Left renal pelvis (tissue), 4 donors: ENCODE measurements at places on chromosomes 4 and X. TPM values are rescaled to one million over a fixed set of nuclear protein-coding genes. Genes with fewer than 3 reads are reported as not detected.

The TDO2 gene
- polyA plus RNA-seq = 3.0 TPM

The PRDM5 gene
- 14.5 TPM for polyA plus RNA-seq

The GRPR gene
- 0.27 TPM for polyA plus RNA-seq

The CDS1 gene
- 3.2 TPM for polyA plus RNA-seq

The BTC gene
- 3.4 TPM for polyA plus RNA-seq

The MFAP3L gene
- polyA plus RNA-seq = 23.6 TPM

The AWAT1 gene
- polyA plus RNA-seq = not detected

The SERPINA7 gene
- 0.18 TPM for polyA plus RNA-seq

The INTU gene
- polyA plus RNA-seq = 19.9 TPM

The RNF212 gene
- polyA plus RNA-seq = 19.2 TPM

The GSTCD gene
- polyA plus RNA-seq = 11.2 TPM

The AKAP14 gene
- polyA plus RNA-seq = 0.42 TPM

The MORC4 gene
- polyA plus RNA-seq = 23.0 TPM

The ZDHHC15 gene
- 9.6 TPM for polyA plus RNA-seq

The LGI2 gene
- 31.5 TPM for polyA plus RNA-seq

The PRR32 gene
- not detected for polyA plus RNA-seq

The PCDH10 gene
- polyA plus RNA-seq = 5.0 TPM

The OPRPN gene
- not detected for polyA plus RNA-seq

The ZCCHC18 gene
- polyA plus RNA-seq = 7.1 TPM

DNA sequence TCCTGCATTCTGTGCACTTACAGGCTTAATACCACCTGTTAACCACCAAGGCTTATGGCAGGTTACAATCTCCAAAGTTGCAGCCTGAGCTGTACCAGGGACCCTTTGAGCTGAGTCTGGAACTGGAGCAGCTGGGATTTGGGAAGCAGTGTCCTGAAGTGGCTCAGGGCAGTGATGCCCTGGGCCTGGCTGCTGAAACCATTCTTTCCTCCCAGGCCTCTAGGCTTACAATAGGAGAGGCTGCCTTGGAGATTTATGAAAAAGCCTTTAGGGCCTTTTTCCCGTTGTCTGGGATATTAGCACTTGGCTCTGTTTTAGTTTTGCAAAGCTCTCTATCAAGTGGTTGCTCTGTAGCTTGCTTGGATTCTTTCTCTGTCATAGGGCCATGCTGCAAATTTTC lies 154.3 kb upstream of the CASK start:
- DNase-seq = no peak

DNA sequence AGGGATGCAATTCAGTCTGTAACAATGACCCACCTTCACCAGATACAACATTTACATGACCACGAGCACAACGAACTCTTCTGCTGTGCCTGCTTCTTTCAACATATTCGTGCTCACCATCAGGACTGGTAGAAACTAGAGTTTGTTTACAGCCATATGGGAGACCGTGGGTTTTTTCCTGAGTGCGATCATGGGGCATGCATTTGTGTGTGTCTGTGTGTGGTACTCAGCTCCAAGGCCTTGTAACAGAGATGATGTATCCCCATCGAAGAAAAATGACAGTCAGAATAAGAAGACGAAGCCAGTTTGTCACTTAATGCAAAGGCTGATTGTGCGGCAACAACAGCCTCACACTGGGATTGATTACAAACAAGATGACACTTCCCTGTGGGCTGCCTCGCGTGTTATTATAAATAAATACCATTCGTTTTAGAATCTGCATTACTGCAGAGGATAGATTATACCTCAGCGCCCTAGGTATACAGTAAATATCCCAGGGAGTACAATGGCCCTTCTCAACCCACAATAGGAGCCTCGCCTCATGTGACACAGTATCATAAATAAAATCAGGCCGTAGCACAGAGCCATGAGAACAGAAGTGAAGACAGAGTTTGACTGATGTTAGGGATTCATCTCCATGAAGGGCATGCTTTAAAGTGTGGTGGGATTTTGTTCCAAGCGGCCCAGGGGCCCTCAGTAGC lies 97.3 kb upstream of the NOCT start:
- DNase-seq = no peak

- DNase-seq = no peak
These were observed 370.8 kb downstream of the GPM6A start for GRCh38 chr4:175441256-175441655.

DNA sequence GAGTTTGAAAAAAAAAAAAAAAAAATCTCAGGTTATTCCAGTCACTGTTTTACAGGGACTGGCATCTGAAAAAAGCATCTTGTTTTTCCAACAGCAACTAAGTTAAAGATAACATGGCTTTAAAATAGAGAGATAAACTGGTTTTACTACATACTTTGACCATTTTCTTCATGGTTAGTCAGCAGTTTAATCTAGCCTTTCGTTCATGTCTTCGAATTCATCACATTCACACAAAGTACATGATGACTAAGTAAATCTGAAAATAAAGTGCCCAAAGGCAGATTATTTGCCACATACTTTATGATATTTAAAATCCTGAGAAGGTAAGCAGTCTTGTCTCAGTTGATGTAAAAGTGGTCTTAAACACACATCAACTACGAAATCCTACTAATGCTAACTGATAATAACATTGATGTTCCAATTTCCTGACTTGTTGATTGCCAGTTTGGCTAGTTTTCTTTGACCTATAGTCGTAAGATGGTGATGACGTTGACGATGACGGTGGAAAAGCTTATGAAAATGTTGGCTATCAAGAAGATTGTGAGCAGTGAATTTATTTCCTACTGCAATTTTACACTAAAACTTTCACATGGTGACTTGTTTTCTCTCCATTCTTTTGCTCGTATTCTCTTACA lies 540.5 kb upstream of the BOD1L1 start:
- no peak for DNase-seq

GRCh38 chr4:180696460-180697092 lies 1546.6 kb upstream of the TENM3 start:
- no peak for DNase-seq

DNA sequence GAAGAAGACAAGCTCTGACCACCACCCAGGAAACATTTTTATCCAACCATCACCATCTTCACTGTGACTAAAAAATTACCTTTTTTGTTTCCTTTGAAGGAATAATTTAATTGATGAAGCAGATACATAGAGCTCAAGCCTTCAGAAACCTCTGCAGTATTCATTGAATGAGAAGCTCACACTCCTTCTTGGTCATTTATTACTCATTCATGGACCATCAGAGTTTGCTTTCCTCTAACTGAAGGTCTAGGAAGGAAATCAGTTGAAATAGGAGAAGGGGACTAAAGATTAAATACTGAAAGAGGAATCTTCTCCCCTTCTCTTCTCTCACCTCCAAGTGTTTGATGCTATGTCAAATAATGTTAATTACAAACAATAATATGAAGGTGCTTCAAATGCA lies 290.6 kb upstream of the KLF3 start:
- no peak for DNase-seq

DNA sequence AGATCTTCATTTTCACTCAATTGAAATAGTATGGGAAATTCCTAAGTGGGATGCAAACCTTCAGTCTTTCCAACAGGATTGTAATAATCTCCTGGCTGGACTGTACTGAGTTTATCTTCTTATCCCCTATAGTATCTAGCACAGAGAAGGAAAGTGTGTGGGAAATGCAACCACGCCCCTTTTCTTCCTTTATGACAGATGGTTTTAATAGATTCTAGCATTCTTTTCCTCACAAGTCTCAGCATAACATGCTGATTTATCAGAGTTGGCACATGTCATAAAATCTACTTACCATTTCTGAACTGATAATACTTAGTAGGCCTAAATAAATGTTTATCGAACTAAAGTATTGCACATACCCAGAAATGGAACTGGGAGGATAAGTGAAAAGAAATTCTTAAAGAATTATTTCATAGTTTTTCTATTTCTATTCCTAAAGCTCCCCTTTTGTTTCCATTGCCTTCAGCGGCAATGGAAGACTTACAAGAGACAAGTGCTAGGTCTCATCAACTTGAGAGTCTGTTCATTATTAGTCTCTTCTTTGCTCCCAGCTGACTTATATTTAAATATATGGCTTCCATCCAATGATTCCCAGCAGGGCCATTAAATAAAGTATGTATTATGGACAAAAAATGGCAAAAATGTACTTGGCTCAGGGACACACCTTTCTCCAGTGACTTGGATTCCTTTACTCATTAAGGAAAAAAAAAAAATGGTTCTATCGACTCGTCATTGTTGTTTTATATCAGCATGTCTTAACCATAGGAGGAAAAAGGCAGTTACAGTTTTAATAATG lies 484.5 kb downstream of the IL1RAPL1 start:
- DNase-seq = no peak

GRCh38 chrX:12494400-12495138 lies 296.6 kb upstream of the PRPS2 start:
- DNase-seq = no peak

DNA sequence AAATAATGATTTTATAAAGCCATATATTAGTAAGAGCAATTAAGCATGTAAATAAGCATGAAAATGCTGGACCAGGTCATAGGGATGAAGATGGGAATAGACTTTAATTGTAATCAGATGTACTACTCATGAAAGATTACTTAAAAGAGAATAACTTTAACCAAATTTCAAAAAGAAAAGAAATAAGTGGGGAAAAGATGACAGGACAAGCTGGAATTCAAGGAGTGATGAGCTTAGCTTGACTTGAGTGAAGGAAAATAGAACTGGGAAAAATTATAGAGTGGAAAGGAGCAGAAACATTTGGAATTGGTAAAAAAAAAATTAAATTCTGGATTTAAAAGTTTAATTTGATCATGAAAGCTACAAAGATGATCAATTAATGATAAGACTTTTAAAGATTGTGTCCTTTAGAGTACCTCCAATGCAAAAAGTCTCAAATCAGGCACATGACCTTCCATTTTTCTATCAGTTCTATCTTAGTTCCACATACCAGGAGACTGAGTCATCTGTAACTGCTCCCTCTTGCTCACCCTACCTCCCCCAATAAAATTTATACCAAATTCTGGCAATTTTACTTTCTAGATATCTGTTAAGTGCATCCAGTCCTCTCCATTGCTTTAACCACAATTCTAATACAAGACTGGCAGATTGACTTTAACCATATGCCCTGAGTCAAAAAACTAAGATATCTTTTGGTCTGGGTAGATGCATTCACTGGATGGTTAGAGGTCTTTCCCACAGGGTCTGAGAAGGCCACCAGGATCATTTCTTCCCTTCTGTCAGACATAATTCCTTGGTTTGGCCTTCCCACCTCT lies 56.4 kb upstream of the SLIT2 start:
- no peak for DNase-seq

GRCh38 chr4:107278791-107279483 lies 242.8 kb upstream of the DKK2 start:
- no peak for DNase-seq

DNA sequence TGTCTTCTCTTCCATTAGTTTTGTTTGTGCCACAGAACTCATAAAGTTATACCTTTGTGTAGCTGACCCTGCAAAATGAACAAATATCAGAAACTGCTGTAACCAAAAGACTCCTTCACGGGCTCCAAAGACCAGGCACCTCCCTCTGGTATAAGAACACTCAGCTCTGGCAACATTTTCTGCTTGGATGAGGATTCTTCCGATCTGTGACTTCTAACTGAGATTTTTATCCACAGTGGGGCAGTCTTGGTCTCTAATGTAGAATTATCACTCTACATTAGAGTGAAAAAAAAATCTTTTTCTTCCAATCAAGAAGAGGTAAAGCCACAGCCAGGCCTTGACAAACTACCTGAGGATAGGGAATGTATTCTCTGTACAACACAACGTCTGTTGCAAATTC lies 38.5 kb upstream of the PRSS48 start:
- no peak for DNase-seq

- DNase-seq = no peak
These were observed 3.4 kb downstream of the GABRA2 start for GRCh38 chr4:46386570-46386969.

GRCh38 chrX:46574774-46575381 lies 1.3 kb downstream of the CHST7 start:
- DNase-seq = no peak

- DNase-seq = no peak
These were observed 760 bp downstream of the TRMT2B start for GRCh38 chrX:101051153-101051548.

DNA sequence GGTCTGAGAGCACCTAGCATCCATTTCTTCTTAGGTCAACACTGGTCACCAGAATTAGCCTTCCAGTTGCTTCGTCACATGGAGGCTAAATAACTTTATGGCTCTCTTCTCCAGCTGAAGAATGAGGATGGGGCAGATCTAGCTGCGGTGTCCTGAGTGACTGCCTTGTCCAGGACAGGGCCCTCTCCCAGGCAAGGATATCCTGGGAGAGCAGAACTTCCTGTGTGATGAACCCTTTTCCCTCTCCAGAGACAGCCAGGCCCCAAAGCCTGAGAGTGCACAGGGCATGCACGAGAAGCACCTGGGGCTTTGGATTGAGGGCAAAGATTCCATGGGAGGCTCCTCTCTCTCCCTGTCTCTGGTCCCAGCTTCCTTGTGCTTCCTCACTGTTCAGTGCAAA lies 108.2 kb upstream of the MAMLD1 start:
- no peak for DNase-seq

DNA sequence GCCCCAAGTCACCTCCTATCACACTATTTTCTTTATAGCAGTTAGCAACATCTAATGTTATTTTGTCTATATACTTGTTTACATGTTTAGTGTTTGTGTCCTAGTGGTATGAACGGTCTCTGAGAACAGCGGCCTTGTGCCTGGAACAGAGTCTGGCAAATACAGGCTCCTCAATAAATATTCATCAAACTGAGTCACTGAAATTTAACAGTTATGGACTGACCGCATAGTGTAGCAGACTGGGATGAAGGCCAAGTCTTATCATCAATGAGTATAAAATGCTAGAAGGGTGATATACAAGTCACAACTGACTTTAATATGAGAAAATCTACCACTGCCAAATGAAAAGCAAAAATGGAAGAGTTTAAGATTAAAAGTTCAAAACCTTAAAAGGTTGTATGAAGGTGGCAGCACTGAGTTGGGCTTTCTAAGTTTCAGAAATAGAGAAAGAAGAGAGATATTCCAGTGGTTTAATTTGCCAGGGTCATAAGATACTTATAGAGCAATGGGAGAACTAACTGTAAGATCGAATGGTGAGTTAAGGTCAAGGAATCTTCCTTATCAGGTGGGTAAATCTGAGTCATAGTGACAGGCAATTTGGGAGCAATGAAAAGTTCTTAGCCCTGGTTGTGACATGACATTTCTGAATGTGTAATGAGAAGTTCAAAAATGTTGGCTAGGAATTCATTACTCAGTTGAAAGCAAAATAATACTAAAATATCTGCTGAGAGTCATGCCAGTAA lies 34.9 kb downstream of the ELOVL6 start:
- DNase-seq = no peak

DNA sequence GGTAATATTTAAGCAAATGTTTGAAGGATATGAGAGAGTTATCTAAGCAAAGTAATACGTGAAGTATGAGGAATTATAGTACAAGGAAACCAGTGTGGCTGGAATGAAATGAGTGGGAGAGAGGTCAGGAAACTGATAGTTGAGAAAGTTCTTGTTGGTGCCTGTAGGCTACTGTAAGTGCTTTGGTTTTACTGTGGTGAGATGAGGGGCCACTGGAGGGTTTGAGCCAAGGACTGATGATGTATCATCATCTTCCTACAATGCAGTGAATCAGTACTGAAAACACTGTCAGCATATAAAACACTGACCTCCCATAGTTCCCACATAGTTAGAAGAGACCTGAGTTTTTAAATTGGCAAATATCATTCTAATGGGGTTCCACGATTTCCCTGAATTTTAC lies 367.5 kb upstream of the CTSO start:
- DNase-seq = no peak

- no peak for DNase-seq
These were observed 169.3 kb upstream of the FRMPD4 start for GRCh38 chrX:11968991-11969390.
